ENCODE measurements at places on chromosomes 5 and 9. TPM values are rescaled to one million over a fixed set of nuclear protein-coding genes. Genes with fewer than 3 reads are reported as not detected.

The GDA gene
- total RNA-seq, result not detected

The AJM1 gene
- 0.49 TPM for total RNA-seq

The SEMA5A gene
- 0.95 TPM for total RNA-seq

The NR5A1 gene
- total RNA-seq, result 0.54 TPM

The SH2D3C gene
- 4.6 TPM for total RNA-seq

The GLT6D1 gene
- total RNA-seq, result not detected

The CNTLN gene
- 9.1 TPM for total RNA-seq

The TTC23L gene
- total RNA-seq, result not detected

The SMIM27 gene
- 7.7 TPM for total RNA-seq

DNA sequence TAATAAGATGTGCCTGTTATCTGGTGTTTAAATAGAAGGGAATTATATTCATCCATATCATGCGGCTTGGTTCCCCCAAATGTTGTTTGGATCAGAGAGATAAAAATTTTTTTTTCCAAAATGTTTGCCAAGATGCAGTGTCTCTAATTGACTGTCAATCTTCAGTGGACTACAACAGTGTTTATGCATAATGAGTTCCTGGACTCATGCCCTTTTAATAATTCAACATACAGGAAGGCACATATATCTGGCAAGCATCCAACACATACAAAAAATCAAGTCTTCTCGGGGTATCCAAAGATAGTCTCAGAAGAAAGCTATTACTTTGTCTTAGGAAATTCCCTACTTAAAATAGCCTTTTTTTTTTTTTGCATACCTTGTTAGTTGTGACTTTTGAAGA, 1534.7 kb downstream of the EFNA5 start:
- no peak for DNase-seq

- no peak for DNase-seq
Measured at GRCh38 chr5:107700481-107700880, 29.7 kb upstream of the EFNA5 start.

DNA sequence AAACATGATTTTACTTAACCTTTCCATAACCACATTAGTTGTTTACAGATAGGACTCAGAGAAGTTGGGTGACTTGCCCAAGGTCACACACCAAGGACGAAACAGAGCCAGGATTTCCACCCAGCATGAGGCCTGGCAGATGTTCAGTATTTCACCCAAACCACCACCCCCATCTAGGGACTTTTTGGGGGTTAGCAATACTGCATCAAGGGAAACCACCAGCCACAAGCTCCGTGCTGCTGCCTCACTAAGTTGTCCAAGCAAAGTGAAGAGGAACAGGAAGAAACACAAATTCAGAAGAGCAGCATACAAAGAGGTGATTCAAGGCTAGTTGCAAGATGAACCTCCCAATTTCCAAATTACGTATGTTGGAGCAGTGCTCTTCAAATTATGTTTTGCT, 219.6 kb upstream of the RORB start:
- DNase-seq, result no peak

DNA sequence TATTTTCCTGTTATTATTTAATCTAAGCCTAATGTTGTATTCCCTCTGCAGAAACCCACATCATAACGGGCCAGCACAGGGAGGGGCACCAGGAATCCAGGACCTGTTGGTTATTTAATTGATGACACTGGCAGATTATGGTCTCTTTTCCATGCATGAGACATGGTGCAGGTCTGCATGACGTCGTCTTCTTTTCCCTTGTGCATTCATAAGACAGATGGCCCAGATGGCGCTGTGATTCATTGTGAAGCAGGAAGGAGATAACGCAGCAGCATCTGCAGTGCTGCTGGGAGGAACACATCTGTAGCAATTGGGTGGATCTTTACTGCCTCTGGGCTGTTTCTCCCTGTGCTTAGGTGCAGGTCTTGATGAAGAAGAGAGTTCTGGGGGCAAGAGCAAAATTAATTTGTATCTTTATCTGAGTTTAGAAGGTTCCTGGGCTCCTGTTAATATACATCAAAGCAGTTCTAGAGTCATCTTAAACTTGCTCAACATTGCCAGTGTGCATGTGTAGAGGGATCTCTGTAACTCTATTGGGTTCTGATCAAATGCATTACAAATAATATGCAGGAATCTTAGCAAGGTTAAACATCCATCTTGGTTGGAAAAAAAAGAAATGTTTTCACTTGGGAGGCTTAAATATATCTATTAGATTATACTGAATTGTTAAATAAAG, 176.1 kb downstream of the PCSK1 start:
- no peak for DNase-seq

DNA sequence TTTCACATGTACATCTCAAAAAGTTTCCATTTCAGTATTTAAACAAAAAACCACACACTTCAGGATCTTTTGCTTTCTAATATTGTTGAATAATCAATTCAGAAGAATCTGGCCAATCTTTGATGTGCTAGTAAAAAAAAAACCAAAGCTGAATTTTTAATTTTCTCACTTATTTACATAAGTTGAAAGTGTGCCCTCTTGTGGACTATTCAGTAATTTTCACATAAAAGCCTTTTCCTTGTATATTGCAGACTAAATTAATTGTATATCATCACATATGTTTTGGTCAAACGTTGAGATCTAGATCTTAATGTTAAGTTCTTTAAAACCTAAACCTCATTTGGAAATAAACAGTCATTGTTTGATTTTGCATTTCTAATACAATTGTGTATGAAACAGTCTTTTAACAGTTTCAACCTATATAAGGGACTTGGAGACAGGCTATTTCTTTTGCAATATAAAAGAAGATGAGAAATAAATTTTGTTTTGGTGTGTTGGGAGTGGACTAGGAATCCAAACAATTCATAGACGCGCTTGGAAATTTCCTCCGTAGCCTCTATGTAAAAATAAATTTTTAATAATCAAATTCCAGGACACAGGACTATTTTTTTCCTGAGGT, 68.1 kb downstream of the NIPBL start:
- DNase-seq, result peak; percentile 70

DNA sequence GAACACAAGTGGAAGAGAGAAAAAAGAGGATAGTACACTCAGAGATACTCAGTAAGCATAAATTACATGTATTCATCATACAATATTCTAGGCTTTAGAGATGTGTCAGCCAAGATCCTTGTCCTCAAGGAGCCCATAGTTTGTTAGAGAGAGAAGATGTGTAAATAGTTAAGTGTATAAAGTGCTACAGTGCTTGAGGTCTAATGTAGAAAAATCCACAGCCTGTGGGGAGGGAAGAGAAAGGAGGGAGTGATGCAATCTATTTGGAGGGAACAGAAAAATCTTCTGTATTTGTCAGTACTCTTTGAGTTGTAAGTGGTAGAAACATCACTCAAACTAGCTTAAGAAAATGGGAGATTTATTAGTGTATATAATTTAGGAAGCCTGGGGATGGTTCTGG, 81.9 kb downstream of the PALM2AKAP2 start:
- DNase-seq, result no peak

DNA sequence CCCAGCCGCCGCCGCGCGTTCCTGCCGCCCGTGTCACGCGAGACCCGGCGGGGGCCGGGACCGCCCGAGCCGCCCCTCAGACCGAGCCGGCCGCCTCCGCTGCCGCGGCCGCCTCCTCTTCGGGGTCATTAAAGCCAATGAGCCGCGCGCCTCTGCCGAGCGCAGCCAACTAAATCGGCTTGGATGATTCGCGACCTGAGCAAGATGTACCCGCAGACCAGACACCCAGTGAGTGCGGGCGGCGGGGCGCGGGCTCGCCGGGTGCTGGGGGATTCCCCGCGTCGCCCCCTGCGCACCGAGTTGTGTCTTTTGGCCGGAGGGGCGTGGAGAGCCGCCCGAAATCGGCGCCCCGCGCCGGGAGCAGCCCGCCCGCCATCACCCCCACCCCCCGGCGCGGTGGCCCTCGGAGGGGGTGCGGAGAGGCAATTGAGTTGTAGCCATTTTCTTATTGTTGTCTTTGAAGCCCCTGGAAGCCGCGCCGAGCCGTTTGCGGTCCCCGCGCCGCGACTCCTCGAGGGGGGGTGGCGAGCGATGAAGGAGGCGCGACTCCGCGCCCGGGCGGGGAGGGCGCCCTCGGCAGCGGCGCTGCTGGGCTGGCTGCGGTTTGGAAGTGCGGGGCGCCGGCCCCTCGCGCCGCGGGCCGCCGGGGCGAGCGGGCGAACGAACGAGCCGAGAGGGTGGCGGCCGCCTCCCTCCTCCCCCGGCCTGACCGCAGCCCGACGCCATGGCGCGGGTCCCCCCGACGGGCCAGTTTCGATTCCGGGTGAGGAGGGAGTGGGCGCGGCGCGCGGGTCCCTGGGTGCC, 1.0 kb downstream of the TLE4 start:
- peak; percentile 40 for DNase-seq

GRCh38 chr5:63011158-63011557, 432.5 kb downstream of the LRRC70 start:
- no peak for DNase-seq

GRCh38 chr5:20359377-20359776, 371.4 kb upstream of the CDH18 start:
- no peak for DNase-seq

GRCh38 chr9:127121628-127122175, 733 bp downstream of the ANGPTL2 start:
- peak; percentile 62 for DNase-seq

GRCh38 chr9:116861321-116861720, 174.2 kb downstream of the TRIM32 start:
- DNase-seq, result no peak

DNA sequence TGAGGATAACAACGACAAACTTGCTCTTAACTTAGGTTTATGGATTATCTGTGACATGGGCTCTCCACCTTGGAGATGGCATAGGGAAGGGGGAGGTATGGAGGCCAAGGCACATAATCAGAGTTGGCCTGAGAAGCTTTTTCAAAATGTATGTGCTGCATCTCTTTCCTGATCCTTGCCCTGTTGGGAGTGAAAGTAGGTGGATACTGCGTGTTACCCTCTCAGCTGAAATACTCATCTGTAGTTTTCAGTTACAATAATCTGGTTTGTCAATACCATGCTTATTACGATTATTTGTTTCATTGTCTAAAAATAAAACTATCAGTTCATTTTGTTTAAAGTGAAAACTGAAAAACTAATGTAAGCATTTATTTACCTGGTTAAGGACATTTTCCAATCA, 86.7 kb downstream of the SLC44A1 start:
- no peak for DNase-seq

DNA sequence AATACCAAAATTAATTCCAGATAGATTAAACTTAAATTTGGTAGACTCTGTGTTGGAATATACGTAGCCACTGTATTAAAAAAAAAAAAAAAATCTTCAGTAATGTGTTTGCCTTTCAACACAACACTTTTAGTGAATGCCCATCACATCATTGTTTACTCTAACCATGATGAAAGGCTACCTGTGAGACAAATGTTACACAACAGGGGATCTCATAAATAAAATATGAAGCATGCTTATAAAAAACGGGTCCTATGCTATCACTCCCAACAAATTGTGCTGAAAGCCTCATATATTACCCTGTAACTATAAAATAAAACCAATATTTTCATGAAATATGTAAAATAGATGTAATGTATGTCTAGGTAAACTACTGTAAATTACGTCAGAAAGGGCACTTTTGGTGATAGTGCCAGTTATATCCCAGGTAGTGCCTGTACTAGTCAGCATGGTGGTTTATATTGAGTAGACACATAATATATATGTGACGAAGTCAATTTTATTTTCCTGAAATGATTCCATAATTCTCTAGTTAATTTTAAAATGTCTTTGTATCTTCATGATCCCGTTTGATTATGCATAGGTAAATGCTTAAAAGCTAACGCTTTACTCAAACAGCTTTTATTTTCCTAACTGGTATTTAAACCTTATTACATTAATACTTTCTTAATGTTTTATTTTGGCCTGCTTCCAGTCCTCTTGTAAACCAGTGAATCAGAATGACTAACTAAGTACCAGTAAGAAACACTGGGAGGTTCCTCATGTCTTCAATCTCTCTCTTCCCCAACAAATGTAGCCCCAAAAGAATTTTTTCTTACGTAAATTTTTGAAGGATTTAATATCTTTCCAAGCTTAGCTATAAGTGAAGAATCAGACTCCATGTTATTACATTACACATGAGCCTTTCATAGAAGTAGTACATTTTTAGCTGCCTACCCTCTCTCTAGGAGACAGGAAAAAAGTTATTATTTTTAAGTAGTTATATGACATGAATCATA, 420.3 kb downstream of the GABRG2 start:
- no peak for DNase-seq

- no peak for DNase-seq
Measured at GRCh38 chr9:128713941-128714573, 9.9 kb downstream of the ZDHHC12 start.

DNA sequence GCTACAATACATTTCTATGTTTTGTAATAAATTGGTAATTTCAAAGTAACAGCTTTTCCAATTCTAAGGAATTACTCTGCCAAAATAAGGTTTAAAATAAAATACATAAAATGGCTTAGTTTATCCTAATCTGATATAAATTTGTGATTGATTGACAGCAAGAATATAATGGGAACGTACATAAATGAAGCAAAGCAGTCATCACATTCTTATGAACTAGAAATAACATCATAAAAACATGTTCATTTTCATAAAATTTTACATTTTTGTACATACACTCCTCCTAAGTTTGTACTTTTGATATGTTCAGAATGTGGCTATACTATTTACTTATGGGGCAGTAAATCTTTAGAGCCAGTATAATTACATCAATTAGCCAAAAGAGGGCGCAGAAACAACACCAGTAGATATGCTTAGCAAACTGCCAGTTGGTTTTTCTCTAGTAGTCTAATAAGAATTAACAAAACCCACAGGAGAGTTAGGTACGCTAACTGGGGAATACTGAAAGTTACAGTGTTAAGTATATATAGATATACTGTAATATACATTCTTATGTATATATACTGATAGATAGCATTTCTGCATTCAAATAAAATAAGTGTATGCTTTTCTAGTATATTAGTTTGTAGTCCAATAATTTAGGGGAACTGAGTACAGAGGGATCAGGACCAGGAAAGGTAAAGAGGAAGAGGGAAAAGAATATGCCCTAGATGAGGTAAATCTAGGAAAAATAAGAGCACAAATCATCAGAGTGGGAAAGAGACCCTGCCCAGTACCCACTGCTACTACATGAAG, 76.8 kb downstream of the ZDHHC21 start:
- peak; percentile 86 for DNase-seq

Measured in G401 (cell line).